ENCODE measurements at places on chromosomes 7 and 10. TPM values are rescaled to one million over a fixed set of nuclear protein-coding genes. Genes with fewer than 3 reads are reported as not detected.

GRCh38 chr7:31249671-31250070, 90.9 kb downstream of the NEUROD6 start:
- no peak for DNase-seq

DNA sequence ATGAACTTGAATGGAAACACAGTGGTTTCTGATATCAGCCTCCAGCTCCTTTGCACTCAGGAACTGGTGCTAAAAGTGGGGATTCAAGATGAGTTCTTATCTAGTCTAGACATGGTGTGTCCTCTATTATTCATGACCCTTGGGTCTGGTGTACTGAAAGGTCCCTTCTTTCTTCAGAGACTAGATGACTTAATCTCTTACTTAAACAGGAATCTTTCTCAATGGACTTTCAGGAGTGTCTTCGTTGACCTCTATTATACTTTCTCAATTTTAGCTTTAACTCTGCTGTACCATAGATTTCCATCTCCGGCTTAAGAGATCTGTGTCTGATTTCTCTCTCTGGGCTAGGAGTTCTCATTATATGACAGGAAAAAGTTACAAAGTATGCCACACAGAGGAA, 83.5 kb upstream of the INHBA start:
- DNase-seq, result no peak

DNA sequence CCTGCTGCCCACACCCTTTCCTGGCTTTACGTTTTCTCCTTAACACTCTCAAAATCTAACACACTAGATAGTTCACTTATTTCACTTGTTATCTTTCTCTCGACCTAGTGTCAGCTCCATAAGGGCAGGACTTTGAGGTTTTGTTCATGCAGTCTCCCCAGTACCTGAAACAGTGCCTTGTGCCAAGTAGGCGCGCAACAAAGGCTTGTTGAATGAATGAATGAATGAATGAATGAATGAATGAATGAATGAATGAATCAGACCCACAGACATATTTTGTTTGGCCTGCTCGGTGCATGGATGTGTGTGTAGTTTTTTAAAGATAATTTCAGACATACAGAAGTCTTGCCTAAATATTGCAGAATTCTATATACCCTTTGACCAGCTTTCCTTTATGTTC, 6.2 kb downstream of the TYSND1 start:
- no peak for DNase-seq

The RBM20 gene
- total RNA-seq, result 121 TPM

DNA sequence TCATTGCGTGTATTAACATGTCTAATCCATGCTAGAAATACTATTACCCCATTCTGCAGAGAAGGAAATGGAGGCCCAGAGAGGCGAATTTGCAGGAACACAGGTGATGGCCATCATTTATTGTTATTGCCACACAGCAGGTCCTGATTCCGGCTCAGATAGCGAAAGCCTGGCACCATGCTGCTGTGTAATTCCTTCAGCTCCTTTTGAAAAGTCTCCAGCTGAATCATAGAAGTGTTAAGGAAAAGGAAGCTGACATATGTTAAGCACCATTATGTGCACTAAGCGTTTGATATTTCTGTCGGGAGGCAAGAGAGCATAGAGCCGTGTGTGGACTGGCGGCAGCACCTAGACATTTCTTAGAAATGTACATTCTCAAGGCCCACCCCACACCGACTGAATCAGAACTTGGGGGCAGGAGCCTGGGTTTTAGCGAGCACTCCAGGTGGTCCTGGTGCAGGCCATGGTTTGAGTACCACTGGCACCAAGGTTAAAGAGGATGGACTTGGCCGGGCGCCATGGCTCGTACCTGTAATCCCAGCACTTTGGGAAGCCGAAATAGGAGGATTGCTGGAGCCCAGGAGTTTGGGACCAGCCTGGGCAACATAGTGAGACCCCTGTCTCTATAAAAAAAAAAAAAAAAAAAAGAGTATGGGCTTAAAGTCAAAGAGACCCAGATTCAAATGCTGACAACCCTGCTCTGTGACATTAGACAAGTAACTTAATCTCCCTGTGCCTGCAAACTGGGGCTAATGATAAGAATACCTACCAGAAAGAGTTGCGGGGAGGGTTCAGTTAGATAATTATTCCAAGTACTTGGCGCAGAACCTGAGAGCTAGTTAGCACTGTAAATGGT, 52.2 kb downstream of the UNC5B start:
- no peak for DNase-seq

GRCh38 chr7:105906695-105907094, 30.3 kb upstream of the ATXN7L1 start:
- no peak for DNase-seq

GRCh38 chr7:129970816-129971215, 18.1 kb upstream of the UBE2H start:
- no peak for DNase-seq

All from heart left ventricle (tissue), 16 donors.